ENCODE measurements at places on chromosomes 4 and X. TPM values are rescaled to one million over a fixed set of nuclear protein-coding genes. Genes with fewer than 3 reads are reported as not detected.

LUZP4 gene
- not detected for total RNA-seq

NLGN4X gene
- not detected for total RNA-seq

RAB40A gene
- total RNA-seq = under 0.01 TPM

TNIP3 gene
- total RNA-seq = 0.25 TPM

SMIM31 gene
- not detected for total RNA-seq

PITX2 gene
- 0.89 TPM for total RNA-seq

BMPR1B gene
- total RNA-seq = 1.1 TPM

SORCS2 gene
- 1.5 TPM for total RNA-seq

Measured in uterine smooth muscle cell (primary cell).